Mesothelial cell of epicardium (in vitro differentiated cells): ENCODE measurements at places on chromosomes 6 and 20.

DNA sequence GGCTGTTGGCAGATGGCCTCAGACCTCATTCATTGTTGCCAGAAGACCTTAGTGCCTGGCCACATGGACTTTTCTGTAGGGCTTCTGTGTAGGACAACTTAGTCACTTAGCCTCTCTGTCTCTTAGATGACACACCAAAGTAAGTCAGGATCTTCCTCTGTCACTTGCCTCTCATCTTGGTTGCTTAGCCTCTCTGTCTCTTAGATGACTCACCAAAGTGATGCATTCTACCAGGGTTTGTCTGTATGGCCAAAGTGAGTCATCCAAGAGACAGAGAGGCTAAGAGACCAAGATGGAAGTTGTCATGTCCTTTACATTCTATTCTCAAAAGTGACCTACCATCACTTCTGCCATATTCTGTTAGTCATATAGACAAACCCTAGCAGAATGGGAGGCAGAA, 255.9 kb upstream of the DEFB112 start:
- H3K4me3 ChIP-seq, result no peak overlapping the region
- no peaks in the 10 kb centered on the region for H3K27me3 ChIP-seq
- no peak for DNase-seq

DNA sequence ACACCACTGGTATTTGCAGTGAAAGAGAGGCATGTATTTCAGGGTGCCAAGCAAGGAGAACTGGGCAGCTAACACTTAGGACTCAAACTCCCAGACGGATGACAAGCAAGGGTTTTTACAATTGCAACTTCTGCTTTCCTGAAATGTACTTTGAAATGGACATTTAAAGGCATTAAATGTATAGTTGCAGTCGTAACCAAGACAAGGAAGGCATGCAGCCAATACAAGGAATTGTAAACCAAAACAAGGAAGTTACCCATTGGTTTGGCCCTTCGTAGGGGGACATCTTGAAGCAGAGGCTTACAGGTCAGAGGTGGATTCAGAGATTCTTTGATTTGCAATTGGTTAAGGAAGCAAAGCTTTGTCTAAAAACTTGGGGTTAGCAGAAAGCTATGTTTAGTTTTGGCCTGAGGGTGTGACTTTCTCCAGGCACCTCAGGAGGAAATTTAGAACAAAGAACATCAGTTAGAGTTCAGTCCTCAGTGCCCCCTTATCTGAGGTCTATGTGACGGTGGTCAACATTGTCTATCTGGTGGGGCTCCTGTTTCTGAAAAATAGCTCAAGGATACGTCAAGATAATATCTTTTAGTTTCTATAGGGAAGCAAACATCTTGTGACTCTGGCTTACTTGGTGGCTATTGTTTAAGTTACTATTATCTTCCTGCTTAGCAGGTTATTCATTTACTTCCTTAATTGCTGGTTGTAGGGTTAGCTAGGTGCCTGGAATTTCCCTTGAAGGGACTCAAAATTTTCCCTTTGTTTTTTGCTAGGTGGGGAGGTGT, 266.0 kb downstream of the CD83 start:
- H3K4me3 ChIP-seq, result no peak overlapping the region
- peaks cover 71% of the 10 kb centered on the region for H3K27me3 ChIP-seq
- DNase-seq, result no peak

DNA sequence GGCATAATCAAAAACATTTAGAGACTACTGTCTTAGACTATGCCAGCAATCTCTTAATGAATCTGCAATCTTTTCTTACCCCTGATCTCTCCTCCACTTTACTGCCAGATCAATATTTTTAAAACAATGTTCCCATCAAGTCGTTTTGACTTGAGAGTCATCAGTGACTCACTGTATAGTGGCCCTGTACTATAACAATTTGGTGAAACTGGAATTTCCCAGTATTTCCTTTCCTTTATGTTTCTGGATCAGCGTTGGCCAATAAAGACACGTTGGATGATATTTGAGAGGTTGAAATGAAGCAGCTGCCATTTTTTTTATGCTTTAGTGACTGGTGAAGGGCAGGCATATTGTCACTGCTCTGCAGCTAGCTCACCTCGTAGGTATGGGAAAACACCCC, 10.1 kb upstream of the SMIM13 start:
- DNase-seq, result no peak
- H3K4me1 ChIP-seq, result no peaks in the 10 kb centered on the region

DNA sequence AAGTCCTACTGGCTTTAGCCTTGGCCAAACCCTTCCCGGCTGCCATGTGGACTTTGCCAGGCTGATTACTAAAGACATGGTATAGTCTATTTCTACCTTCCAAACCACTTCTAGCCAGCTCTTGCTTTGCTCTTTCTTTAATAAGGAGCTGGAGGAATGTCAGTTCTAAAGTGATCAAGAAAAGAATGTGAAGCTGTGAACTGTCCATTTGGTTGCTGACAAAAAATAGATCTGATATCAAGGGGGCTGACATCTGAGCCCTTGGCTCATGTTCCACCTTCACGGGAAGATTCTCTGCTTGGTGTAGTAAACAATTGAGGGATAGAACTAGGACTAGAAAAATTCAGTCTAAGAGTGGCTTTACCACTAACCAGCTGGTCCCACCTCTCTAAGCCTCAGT, 22.6 kb downstream of the GNAS-AS1 start:
- no peak for DNase-seq
- peaks cover 11% of the 10 kb centered on the region for H3K27me3 ChIP-seq
- H3K36me3 ChIP-seq, result peaks cover 7% of the 10 kb centered on the region
- no peaks in the 10 kb centered on the region for H3K4me1 ChIP-seq
- no peak overlapping the region for H3K4me3 ChIP-seq

- no peak overlapping the region for H3K4me3 ChIP-seq
- H3K27ac ChIP-seq, result no peak overlapping the region
- peaks cover 13% of the 10 kb centered on the region for H3K4me1 ChIP-seq
- no peak for DNase-seq
- H3K27me3 ChIP-seq, result no peaks in the 10 kb centered on the region
Observed at GRCh38 chr6:81838724-81839426, 86.4 kb upstream of the TENT5A start.

GRCh38 chr6:41705311-41705995, 30.0 kb downstream of the TFEB start:
- no peaks in the 10 kb centered on the region for H3K36me3 ChIP-seq
- H3K27me3 ChIP-seq, result peaks cover 13% of the 10 kb centered on the region
- DNase-seq, result no peak

DNA sequence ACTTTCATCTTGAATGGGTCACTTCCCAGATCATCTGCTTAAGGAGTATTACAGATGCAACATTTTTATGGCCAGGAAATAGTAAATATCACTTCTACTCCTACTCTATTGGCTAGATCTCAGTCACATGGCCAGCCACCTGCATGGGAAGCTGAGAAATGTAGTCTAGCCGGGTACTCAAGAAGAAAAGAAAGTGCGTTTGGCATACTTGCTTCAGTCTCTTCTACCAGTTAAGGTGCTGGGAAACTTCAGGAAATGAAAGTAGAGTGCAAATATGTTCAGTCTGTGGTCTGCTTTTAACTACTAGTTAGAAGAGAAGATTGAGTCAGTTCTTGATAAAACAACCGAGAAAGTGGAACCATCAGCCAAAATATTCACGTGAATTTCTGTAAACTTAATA, 129.2 kb downstream of the PDSS2 start:
- no peak overlapping the region for H3K27ac ChIP-seq
- DNase-seq, result no peak
- no peaks in the 10 kb centered on the region for H3K4me1 ChIP-seq

DNA sequence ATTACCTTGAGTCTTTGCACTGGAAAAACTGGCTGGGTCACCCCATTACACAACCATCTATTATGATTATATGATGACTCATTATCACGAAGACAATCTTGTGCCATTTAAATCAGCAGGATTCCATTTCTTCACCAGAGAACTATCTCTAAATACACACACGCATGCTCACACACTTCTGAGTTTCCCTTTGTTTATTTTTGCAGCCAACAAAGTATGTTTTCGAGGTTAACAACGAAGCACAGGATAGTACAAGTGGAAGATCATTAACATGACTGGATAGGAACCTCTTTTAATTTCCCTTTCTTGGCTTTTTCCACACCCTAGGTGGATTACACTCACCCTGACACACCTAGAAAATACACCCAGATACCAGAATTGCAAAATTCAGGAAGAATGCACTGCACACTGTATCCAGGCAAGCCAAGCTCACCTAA, 18.9 kb downstream of the PERP start:
- H3K4me3 ChIP-seq, result no peak overlapping the region
- peaks cover 45% of the 10 kb centered on the region for H3K4me1 ChIP-seq
- peaks cover 8% of the 10 kb centered on the region for H3K36me3 ChIP-seq
- H3K27me3 ChIP-seq, result no peaks in the 10 kb centered on the region

GRCh38 chr20:650954-651353, 2.0 kb downstream of the SRXN1 start:
- H3K27me3 ChIP-seq, result no peaks in the 10 kb centered on the region
- peak overlapping the region; percentile 20 for H3K4me3 ChIP-seq
- no peak for DNase-seq

- H3K4me3 ChIP-seq, result no peak overlapping the region
- H3K36me3 ChIP-seq, result no peaks in the 10 kb centered on the region
- H3K27ac ChIP-seq, result no peak overlapping the region
- H3K4me1 ChIP-seq, result no peaks in the 10 kb centered on the region
- no peaks in the 10 kb centered on the region for H3K27me3 ChIP-seq
Observed at GRCh38 chr6:164478426-164478825, 831.0 kb downstream of the C6orf118 start.

- peak overlapping the region; percentile 64 for H3K27ac ChIP-seq
- peak overlapping the region; percentile 79 for H3K4me3 ChIP-seq
- H3K4me1 ChIP-seq, result peaks cover 18% of the 10 kb centered on the region
Observed at GRCh38 chr6:17600527-17601385, 654 bp downstream of the FAM8A1 start.

GRCh38 chr6:129678463-129678862, 31.5 kb downstream of the ARHGAP18 start:
- no peaks in the 10 kb centered on the region for H3K27me3 ChIP-seq
- no peak for DNase-seq
- no peak overlapping the region for H3K4me3 ChIP-seq
- H3K36me3 ChIP-seq, result no peaks in the 10 kb centered on the region
- no peak overlapping the region for H3K27ac ChIP-seq

- no peak for DNase-seq
- H3K36me3 ChIP-seq, result no peaks in the 10 kb centered on the region
- peak overlapping the region; percentile 50 for H3K27ac ChIP-seq
- H3K4me3 ChIP-seq, result no peak overlapping the region
Observed at GRCh38 chr6:133040803-133041419, 200.2 kb upstream of the EYA4 start.

- peaks cover 17% of the 10 kb centered on the region for H3K4me1 ChIP-seq
- H3K4me3 ChIP-seq, result peak overlapping the region; percentile 97
- DNase-seq, result no peak
- H3K36me3 ChIP-seq, result peaks cover 4% of the 10 kb centered on the region
Observed at GRCh38 chr6:43426928-43427405, 374 bp upstream of the ABCC10 start.

- H3K4me1 ChIP-seq, result no peaks in the 10 kb centered on the region
- DNase-seq, result no peak
- H3K36me3 ChIP-seq, result no peaks in the 10 kb centered on the region
- H3K27me3 ChIP-seq, result peaks cover 32% of the 10 kb centered on the region
- no peak overlapping the region for H3K27ac ChIP-seq
- H3K4me3 ChIP-seq, result no peak overlapping the region
Observed at GRCh38 chr20:19497064-19497463, 261.0 kb upstream of the RIN2 start.

- H3K4me1 ChIP-seq, result peaks cover 23% of the 10 kb centered on the region
- H3K4me3 ChIP-seq, result no peak overlapping the region
- no peak for DNase-seq
Observed at GRCh38 chr6:116327803-116328527, 42.8 kb upstream of the DSE start.

GRCh38 chr6:120960761-120961160, 373.5 kb downstream of the TBC1D32 start:
- no peaks in the 10 kb centered on the region for H3K27me3 ChIP-seq
- no peak for DNase-seq
- no peaks in the 10 kb centered on the region for H3K36me3 ChIP-seq
- peaks cover 3% of the 10 kb centered on the region for H3K4me1 ChIP-seq
- no peak overlapping the region for H3K4me3 ChIP-seq

DNA sequence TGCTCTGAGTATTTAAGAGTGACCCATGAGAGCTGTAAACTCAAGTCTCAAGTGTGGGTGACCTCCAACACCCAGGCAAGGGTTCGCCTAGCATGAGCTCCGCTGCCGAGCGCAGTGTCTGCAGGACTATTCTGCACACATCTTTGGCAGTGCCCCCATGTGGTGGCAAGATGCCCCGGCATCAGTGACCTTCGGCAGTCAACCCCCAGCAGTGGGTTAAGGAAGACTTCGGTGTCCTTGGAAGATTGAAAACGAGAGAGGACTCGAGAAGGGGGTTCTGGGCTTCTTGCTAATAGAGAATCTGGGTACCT, 43.1 kb downstream of the RBM38 start:
- no peak overlapping the region for H3K27ac ChIP-seq
- H3K36me3 ChIP-seq, result no peaks in the 10 kb centered on the region
- no peak for DNase-seq
- H3K27me3 ChIP-seq, result no peaks in the 10 kb centered on the region

DNA sequence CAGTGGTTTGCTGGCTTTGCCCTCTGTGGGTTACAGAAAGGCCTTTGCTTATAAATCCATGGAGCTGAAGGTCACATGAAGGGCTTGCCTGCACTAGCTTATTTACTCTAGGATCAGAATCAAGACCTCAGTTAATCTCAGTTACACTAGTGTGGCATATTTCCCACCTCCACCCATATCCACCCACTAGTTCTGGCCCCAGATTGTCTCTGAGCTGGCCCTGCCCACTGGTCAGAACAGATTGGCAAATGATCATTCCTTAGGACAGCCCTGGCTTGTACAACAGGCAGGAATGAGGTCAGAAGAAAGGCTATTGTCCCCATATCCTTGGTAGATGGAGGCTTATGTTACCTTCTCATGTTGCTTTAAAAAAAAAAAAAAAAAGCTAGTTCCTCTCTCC, 33.3 kb upstream of the SASH1 start:
- no peak overlapping the region for H3K27ac ChIP-seq
- peaks cover 9% of the 10 kb centered on the region for H3K4me1 ChIP-seq
- no peak for DNase-seq
- H3K4me3 ChIP-seq, result no peak overlapping the region
- H3K27me3 ChIP-seq, result no peaks in the 10 kb centered on the region
- H3K36me3 ChIP-seq, result no peaks in the 10 kb centered on the region

GRCh38 chr6:169990095-169991030, 238.9 kb downstream of the ERMARD start:
- no peaks in the 10 kb centered on the region for H3K36me3 ChIP-seq
- no peaks in the 10 kb centered on the region for H3K4me1 ChIP-seq
- no peak overlapping the region for H3K27ac ChIP-seq
- H3K4me3 ChIP-seq, result no peak overlapping the region
- DNase-seq, result no peak

DNA sequence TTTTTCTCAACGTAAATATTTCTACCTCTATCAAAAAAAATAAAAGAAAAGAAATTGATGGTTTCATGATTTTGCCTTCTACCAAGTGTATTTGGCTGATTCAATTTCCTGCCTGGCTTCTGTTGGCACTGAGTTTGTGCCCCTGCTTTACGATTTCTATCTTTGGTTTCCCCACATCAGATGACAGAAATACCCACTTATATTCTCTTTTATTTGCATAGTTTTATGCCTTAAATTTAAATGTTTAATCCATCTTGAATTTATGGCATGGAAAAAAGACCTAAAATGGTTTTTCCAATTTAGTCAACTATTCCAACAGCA, 34.3 kb downstream of the RNF24 start:
- H3K36me3 ChIP-seq, result no peaks in the 10 kb centered on the region
- DNase-seq, result no peak
- H3K4me3 ChIP-seq, result no peak overlapping the region
- H3K27me3 ChIP-seq, result no peaks in the 10 kb centered on the region
- peaks cover 4% of the 10 kb centered on the region for H3K4me1 ChIP-seq
